Skeletal muscle cell (primary cell): ENCODE measurements at places on chromosomes 4 and X.

- no peak for DNase-seq
Measured at GRCh38 chrX:39609941-39610340, 487.8 kb downstream of the BCOR start.

GRCh38 chr4:55545641-55546505 is 836 bp downstream of the CLOCK start:
- peak; percentile 15 for DNase-seq

DNA sequence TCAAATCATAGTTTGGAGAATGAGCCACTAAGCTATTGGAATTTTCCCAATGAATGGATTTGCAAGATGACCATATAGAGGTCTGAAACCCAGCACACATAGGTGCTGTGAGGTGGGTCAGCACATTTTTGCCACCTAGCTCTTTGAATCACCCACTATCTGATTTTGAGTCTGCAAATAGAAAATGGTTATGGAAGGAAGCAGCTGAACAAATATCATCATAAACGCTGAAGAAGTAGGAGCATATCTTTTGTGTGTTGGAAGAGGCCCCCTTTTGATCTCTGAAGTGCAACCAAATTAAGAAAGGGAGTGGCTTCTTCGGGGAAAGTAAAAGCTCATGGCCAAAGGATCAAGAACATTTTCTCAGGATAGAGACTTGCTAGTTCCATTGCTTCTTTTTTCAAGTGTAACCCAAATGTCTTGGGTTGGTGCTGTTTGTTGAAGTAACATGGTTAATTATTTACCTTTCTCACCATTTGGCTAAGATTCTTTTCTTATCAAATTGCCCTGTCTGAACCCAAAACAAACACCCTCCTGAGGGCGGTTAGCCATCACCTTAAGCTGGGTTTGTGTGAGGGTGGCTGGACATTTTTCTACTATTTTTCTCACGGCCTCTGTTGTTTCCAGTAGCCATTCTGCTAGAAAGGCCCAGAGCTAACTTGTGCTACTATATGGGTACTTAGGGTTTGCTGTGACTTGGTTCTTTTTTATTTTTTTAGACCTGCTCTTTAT is 18.4 kb upstream of the SORBS2 start:
- DNase-seq = no peak

GRCh38 chr4:118991686-118992085 is 103.0 kb downstream of the SYNPO2 start:
- no peak for DNase-seq

DNA sequence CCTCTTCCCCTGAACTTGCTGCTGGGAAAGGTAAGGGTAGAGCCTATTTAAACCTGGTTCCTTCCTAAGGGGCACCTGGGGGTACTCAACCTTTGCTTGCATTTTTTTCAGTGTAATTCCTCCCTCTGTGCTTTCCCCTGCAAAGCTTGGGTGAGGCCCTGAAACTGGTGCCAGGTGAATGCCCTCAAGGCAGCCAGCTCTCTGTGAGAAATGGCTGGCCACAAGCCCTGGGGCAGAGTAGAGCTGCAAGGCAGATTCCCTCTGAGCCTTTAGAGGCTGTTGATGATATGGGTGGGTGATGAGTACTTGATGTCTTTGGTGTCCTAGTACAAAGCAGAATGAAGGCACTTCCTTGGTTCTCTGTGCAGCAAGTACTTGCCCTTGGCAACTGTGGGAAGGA is 125.4 kb upstream of the DGKK start:
- no peak for DNase-seq

GRCh38 chrX:13387666-13388494 is 68.0 kb upstream of the ATXN3L start:
- no peak for DNase-seq

- no peak for DNase-seq
Measured at GRCh38 chrX:40197071-40197470, 99.3 kb upstream of the BCOR start.

DNA sequence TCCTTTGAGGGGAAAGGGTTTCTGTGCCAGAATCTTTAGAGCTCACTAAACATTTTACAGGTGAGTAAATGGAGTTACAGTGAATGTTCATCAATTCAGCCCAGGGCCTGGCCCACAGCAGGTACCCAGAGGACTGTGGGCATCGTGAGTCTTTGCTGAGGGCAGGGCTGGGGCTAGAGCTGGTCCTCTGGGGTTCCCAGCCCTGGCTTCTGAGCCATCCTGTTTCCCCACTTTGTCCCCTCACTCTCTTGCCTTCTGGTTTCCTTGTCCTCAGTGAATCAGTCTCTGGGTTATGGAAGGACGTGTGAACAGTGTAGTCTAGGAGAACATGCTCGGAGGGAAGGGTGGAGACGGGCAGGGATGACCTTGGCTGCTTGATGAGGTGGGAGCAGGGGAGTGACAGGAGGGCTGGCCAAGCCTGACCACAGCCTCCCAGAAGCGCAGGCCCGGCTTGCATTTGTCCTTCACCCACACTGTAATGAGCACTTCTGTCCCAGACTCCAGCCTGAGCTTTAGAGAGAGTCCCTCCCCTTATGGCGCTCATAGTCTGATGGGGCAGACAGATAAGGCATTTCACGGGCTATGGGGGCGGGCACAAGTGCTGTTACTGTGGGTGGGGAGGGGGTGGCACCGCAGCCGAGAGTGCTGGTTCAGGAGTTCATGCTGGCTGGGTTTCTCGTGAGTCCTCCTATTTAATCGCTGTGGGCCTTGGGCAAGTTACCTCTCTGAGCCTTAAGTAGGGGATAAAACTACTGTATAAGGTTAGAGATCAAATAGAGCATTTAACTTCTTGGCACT is 17.3 kb downstream of the TBC1D14 start:
- DNase-seq = no peak

DNA sequence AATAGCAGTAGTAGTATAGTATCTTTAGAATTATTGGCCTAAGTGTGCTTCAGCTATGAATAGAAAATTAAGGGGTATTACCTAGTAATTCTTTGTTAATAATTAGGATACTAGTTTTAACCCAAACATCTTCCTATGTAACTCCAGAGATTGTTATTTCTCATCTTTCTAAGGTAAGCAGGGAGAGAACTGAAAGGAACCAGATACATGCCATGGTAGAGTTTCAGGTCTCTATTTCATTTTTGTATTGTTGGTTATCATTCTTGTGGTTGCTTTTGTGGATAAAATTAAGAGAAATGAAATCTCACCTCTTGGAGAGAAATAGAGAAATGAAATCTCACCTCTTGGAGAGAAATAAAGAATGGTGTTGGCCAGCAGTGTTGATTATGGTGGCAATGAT is 597.1 kb upstream of the CT83 start:
- DNase-seq = no peak

GRCh38 chr4:26670903-26671537 is 87.1 kb downstream of the TBC1D19 start:
- no peak for DNase-seq

DNA sequence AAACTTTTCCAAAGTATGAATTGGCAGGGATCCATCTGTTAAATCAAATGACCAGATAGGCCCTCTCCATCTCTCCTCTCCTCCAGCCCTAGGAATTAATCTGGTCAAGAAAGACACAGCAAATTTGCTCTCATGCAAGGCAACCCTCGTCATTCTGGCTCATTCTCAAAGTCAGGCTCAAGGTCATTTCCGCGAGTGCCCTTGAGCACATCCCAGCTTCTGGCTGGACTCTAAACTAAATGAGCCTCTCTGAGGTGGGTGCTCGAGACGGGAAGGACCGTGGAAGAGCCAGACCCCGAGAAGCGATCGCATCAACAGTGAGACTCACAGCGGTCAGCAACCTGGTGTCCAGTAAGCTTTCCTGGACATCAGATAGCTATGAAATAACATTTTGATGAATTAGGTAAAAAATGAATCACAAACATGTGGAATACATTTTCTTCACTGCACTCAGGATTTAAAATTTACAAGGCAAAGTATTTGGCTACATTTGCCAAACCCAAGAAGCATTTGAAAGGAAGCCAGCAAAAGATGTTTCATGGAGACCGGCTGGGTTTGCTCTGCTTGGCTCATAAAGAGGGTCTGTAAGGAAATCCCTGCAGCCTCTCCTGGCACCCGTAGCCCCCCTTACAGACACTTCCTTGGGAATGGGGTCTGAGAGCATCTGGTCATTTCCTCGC is 121.0 kb downstream of the ENPP6 start:
- no peak for DNase-seq

DNA sequence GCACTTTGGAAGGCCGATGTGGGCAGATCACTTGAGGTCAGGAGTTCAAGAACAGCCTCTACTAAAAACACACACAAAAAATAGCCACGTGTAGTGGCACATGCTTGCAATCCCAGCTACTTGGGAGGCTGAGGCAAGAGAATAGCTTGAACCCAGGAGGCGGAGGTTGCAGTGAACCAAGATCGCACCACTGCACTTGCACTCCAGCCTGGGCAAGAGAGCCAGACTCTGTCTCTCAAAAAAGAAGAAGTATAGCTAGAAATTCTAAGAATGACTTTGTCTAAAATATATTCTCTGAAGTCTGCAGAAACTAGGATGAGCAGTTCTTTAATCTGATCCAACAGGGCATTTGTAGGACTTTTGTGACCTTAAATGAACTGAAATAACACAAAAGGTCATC is 17.4 kb downstream of the RBM47 start:
- no peak for DNase-seq

DNA sequence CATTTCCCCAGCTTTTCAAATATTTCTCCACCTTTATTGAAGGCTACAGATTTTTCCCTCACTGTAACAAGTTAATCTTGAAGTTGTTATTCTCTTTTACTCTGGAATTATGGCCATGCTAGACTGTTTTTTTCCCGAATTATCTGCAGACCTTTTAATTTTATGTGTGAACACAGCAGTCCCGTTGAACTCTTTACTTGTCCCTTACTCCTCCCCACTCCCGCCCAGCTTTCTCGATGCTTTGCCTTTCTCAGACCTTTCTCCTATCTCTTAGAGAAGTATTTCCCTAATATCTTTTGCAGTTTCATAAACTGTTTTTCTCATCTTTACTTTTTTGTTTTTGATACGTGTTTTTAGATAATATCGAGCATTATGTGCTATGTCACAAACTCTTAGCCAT is 776 bp downstream of the CEP44 start:
- no peak for DNase-seq

DNA sequence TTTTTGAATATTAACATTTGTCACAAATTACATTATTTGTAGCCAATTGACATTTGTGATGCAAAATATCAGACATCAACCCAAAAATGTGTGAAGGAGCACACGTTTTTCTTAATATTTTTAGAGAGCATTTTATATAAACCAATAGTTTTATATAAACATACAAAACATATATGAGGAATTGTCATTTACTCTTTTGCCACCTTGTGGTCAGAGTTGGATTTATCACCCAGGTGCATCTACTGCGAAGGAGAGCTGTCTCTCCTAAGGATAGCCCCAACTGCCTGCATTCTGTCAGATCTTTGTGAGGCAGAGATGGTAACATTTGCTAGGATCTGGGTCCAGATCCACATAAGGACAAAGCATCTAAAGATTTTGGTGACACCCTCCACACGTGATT is 2.5 kb upstream of the USP27X start:
- no peak for DNase-seq

DNA sequence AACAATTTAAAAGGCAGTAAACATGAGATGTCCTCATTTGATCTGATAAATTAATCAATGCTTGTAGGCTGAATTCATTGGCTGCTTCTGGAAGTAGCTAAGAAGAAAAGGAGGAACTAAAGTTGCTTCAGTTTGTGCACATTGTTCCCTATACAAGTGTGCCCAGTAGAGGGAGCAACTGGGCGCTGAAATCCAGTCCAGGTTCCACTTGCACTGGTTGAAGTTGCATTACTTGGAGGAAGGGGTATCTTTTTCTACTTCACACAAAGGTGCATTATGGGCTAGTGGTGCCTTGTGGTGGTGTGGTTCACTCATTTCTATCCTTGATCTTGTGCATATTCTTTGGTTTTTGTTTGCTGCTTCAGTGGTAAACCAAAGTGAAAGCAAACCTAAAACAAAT is 67.9 kb upstream of the SOX3 start:
- DNase-seq = peak; percentile 3

- DNase-seq = no peak
Measured at GRCh38 chr4:115489279-115489678, 375.9 kb upstream of the NDST4 start.

DNA sequence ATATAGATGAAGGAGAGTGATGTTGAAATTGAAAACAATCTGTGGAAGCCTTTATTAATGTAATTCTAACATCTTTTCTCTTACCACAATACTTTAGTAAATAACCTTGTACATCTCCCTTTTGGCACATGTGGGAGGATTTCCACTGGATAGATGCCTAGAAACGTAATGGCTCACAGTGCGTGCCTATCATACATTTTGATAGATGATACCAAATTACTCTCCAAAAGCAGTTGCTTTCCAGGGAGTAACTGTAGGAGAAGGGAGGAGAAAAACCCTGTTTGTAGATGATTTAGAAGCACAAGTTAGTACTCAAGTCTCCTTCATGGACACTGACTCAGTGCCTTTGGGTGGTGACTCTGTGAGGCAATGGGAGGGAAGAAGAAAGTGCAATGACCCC is 476.3 kb downstream of the CCSER1 start:
- DNase-seq = no peak

- no peak for DNase-seq
Measured at GRCh38 chrX:151695583-151696340, 504 bp downstream of the PRRG3 start.

GRCh38 chr4:13615161-13615560 is 12.4 kb downstream of the BOD1L1 start:
- DNase-seq = no peak

DNA sequence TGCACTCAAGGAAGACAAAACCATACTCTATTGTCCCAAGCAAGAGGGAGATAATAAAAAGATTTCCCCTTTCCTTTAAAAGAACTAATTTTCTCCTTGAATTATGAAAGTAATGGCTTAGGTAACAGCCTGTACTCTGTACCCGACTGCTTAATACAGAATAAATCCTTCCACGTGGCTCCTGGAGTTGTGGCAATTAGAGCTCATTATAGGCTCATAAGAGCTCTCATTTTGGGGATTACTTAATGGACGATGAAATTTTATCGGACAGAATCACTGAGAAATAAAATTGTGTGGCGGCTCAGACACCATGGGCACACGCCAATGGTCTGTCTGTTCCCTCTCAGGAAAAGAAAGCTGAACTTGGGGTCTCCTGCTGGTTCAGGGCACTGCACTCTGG is 2.8 kb upstream of the GSX2 start:
- DNase-seq = no peak

DNA sequence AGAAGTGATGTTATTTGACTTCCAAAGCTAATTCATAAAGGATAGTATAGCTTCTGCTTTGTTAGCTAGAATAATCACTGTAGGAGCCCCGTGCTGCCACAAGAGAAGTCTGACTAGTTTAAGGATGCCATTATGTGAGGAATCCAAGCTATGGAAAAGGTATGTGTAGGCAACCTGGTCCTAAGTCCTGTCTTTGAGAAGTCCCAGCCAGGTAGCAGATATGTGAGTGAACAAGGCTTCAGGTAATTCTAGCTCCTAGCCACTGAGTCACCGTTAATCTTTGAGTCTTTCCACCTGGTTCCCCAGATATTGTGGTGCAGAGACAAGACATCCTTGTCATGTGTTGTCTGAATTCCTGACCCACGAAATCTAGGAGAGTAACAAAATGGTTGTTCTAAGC is 55.5 kb downstream of the BMP3 start:
- DNase-seq = no peak

GRCh38 chrX:134622056-134622812 is 36.0 kb downstream of the PLAC1 start:
- peak; percentile 58 for DNase-seq
